Stimulated activated CD8-positive, alpha-beta memory T cell treated with anti-CD3 and anti-CD28 coated beads, Interleukin-2, amount 100 ng/mL, for 1 hour (primary cell): ENCODE measurements at places on chromosomes 16 and 17.

- no peak for DNase-seq
These were observed 2.8 kb downstream of the KDM6B start for GRCh38 chr17:7836596-7837407.

- DNase-seq: no peak
These were observed 1.6 kb downstream of the AHSP start for GRCh38 chr16:31529108-31529936.

- no peak for DNase-seq
These were observed 8.7 kb upstream of the SLC7A5 start for GRCh38 chr16:87877942-87878507.

DNA sequence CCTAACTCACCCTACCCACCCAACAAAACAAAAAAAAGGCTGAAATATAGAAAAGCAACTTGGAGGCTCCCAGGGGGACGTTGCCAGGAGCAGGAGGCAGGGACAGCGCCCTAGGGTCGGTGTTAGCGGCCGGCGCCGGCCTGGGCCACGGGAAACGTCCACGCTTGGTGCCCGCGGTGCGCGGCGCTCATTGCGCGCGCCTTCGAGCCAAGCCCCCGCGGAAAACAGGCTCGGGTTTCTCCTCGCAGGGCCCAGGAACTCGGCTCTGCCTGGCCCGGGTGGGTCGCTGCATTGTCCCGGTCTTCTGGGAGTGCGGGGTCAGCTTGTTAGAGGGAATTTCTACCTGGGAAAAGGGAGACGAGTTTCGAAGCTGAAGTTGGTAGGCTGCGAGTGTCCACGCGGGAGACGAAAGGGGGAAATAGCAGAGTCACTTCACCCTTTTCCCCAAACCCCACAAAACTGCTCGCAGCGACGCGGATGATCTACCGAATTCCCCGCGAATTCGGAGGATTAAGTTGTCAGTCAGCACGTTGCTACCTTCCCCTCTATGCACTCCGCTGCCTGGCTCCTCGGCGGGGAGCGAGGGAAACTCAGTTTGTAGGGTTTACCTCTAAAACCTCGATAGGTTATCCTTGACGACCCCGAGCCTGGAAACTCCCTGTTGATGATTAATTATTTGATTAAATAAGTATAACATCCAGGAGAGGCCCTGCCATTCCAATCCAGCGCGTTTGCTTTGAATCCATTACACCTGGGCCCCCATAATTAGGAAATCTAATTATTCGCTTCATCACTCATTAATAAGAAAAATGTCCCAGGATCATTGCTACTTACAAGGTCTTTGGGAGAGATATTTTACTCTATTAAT, 751 bp upstream of the FOXC2 start:
- no peak for DNase-seq

DNA sequence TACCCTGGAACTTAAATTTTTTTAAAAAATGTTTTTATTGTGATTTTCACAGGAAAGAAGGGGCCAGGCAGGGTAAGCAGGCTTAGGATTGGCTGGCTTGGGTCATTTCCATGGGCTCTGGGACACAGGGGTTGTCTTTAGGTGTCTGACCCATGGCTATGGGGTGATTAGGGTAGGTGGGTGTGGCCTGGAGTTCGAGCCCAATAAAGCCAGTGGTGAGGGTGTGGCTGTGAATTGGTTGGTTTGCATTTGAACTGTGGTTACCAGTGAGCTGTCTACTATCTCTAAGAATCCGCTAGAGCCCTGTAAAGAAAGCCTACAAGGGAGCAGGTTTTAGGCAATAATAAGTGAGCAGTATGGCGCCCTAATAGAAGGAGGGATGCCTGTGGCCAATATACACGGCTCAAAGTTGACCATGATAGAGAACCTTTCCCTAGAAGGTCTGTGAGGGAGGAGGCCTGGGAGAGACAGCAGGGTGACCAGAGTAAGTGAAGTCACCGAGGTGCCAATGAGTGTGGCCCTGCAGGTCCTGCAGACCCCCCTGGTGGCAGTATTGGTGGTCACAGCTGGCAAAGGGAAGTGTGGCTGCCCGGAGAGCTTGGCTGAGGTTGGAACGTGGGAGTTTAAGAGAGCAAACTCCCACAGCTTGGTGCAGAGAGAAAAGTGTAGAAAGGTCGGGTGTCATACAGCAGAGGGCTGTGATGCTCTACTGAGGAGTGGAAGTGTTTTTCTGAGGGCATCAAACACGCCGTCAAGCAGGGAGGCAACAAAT, 454.0 kb downstream of the WWOX start:
- DNase-seq: no peak

DNA sequence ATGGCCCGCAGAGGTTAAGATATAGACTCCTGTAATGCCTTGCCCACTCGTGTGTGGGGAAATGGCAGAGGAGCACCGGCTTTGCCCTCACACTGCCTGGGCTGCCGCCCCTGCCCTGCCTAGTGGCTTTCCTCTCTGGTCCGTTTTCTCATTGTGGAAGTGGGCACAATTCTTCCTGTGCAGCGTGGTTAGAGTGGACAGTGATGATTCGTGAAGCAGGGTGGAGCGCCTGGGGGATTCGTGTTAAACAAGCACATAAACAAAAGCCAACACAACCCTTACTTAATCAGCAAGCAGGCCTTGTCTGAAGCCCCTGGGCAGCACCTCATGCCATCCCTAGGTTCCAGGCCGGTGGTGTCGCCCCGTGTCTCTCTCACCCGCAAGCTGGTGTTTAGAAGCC, 269.7 kb downstream of the SEC14L1 start:
- no peak for DNase-seq

GRCh38 chr17:57530508-57530907, 214.6 kb downstream of the CCDC182 start:
- no peak for DNase-seq

GRCh38 chr17:17691468-17692263, 10.4 kb downstream of the RAI1 start:
- no peak for DNase-seq

GRCh38 chr17:54353789-54354525, 531.2 kb downstream of the KIF2B start:
- no peak for DNase-seq

DNA sequence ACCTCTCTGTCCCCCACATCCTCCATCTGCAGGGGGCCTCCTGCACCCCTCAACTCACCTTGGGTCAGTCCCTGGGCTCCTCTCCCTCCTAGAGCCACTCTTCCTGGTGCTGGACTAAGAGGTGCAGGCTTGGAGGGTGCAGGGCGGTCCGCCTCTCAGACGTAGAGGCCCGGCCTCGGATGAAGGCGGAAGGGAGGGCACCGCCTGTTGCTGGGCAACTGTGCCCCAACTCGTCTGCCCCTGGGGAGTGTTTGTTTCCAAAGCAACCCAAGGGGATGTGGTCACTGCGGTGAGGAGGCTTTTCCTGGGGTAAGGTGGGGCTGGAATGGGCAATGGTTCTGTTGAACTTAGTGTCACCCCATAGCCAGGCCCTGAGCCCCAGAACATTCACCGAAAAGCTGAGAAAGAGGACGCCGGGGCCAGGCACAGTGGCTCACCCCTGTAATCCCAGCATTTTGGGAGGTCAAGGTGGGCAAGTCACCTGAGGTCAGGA, at the start of gene C16orf54:
Gene C16orf54 (minus strand): TSS at position 138 of the 493 bp plus-strand sequence. CDS start 1,039 bp downstream, outside the sequence.
- DNase-seq: peak; percentile 88

DNA sequence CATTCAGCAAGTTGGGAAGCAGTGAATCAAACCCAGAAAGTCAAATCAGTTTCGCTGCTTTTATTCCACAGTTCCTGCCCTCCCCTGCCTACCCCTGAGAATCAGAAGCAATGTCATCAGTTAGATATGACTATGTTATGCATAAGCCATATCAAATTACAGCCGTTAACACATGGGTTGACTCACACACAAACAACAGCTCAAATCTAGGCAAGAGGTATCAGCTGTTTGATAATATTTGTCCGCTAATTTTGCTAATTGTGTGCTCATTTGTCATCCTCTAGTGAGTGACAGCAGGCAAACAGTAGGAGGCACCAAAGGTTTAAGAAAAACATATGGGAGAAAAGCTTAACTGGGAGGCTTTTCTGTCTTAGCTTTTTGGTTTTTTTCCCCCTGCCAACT, 327.4 kb upstream of the CCL2 start:
- no peak for DNase-seq

- no peak for DNase-seq
These were observed 67.9 kb upstream of the MARCHF10 start for GRCh38 chr17:62876063-62876462.

DNA sequence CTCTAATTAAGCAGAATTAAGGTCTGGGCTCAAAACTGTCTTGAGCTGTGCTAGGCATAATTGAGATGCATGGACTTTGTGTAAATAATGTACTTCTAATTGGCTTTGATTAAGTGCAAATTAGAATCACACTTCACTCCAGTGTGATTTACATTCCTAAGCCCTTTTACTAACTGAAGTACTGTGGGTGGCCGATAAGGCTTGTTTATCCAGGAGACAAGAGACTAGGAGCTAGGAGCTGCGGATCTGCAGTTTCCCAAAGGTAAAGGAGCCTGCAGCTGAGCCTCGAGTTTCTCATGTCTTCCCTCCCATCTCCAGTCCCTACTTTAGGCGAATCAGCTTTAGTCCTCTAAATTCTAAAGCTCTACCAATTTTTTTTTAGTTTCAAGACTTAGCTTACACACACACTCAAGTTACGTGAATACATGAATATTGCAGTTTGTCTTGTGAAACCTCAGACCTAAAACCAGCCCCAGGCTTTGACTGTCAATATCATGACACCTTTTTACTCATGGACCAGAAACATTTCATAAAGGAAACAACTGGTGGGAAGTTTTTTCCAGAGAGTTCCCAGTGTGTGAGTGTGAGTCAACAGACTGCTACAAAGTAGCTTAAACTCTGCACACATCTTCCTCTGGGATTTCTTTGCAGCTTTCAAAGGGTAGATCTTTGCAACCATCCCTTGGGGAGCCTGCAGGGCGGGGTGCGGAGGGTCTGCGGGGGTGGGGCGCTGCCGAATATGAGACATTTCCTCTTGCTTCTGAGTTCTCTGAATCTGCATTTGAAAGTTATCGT, 113.9 kb upstream of the TBX2 start:
- DNase-seq: no peak

GRCh38 chr17:7875804-7876370, 12.7 kb upstream of the CHD3 start:
- no peak for DNase-seq

DNA sequence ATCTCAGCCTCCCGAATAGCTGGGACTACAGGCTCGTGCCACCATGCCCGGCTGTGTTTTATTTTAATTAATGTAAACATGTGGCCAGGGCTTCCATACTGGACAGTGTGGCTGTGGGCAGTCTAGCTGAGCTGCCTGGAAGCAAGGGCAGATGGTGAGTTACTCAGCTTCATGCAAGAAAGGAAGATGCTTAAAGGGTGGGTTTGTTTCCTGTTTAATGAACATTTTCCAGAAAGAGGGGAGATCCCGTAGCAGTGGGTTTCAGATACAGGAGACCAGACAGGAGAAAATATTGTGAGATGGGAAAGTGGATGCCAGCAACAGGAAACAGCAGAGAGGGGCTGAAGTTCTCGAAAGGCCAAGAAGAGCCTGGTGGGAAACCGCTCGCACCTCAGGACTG, 7.3 kb downstream of the MAPK8IP3 start:
- no peak for DNase-seq

GRCh38 chr17:60077672-60078519, 825 bp downstream of the HEATR6 start:
- no peak for DNase-seq

DNA sequence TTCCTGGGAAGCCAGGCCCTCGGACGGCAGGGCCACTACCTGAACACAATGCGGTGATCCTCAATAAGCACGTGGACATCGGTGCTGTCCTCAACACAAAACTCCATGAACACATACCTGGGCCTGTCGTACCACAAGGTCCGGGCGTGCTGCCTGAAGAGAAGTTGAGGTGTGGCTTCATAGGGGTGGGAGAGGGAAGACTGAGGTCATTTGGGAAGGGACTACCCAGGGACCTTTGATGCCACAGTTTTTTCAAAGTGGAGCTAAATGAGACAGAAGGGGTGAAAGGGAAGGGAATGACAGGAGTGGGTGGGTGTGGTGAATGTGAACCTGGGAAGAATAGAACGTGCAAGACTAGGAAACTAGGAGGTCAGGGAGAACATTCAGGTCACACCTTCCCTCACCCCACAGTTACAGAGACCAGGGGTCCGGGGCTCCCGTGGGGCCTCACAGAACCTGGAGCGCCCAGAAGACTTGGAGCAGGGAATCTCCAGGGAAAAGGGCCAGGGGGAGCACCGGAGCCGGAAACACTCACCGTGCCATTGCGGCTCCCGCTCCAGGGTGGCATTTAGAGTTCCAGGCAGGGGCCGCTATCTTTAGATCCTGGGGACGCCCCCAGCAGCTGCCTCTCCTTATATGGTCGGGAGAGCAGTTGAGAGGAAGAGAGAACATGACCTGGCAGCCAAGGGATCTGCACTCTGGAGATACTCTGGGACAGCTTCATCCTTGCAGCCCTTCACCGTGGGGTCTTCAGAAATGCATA, at the start of gene PTGES3L:
Gene PTGES3L (minus strand): TSS at position 570 of the 763 bp plus-strand sequence. CDS start 27 bp downstream, at position 543.
- no peak for DNase-seq

- DNase-seq: no peak
These were observed 14.6 kb downstream of the RBBP6 start for GRCh38 chr16:24553983-24554382.

DNA sequence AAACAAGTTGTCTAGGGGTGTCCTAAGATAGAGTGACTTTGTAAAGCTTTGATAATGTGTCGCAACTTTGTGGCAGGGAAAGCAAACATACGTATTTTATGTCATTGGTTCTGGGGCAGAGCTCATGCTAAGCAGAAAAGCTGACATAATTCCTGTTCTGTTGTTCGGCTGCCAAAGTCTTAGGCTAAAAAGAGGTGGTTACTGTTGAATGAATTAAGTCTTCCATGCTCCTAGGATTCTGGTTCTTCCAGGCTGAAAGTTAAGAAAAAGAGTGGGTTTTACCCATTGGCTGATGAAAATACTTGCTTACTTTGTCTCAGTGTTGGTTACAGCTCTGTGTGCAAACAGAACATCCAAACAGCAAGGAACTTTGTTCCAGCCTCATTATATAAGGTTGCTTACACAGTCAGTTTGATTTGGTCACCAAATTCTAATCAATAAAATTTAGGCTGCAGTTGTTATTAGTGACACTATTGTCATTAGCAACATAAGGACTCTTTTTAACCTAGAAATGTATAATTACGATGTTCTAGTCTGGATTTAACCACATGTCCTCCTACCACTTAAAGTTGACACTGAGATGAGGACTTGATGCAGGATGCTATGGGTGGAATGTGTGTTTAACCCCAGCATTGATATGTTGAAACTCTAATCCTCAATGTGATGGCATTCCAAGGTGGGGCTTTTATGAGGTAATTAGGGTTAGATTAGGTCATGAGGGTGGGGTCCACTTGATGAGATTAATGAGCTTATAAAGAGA, 114.0 kb upstream of the GOT2 start:
- no peak for DNase-seq
